Endodermal cell (in vitro differentiated cells): ENCODE measurements at places on chromosomes 13 and 19. TPM values are rescaled to one million over a fixed set of nuclear protein-coding genes. Genes with fewer than 3 reads are reported as not detected.

The ZNF579 gene
- total RNA-seq: 26.3 and 27.5 TPM in 2 replicates

The TMEM59L gene
- total RNA-seq: 6.4 to 7.2 TPM (median 7.0 TPM) in 3 replicates

DNA sequence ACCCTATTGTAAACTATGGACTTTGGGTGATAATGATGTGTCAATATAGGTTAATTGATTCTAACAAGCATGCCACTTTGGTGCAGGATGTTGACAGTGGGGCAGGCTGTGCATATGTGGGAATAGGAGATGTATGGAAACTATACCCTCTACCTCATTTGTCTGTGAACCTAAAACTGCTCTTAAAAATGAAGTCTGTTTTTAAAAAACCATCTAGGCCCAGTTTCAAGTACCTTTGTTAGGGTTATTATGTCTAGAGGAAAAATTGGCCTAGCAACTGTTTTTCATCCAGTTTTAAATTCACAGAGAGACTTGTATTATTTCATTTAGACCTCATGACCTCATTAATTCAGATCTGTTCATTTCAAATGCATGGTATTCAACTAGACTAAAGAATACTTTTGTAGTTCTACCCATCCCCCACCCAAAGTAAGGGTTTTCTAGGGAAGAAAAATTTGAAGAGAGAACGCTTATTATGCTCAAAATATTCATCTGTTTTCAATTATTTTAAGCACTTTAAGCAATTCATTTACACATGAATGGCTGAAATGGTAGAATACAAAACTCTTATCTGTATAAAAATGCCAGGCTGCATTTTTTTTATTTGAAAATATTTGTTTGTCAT is 1781.9 kb upstream of the MIR17HG start:
- H3K27ac ChIP-seq: peak overlapping the region; percentile 41
- no peak overlapping the region for H3K4me3 ChIP-seq
- H3K4me1 ChIP-seq: no peaks in the 10 kb centered on the region
- DNase-seq: no peak

GRCh38 chr19:19672816-19673215 is 4.2 kb downstream of the ZNF101 start:
- DNase-seq: no peak
- H3K27me3 ChIP-seq: no peaks in the 10 kb centered on the region
- H3K4me3 ChIP-seq: peak overlapping the region; percentile 40
- no peak overlapping the region for H3K27ac ChIP-seq

The SCGB2B2 gene
- 0.11 and 0.75 TPM in 2 replicates for total RNA-seq

DNA sequence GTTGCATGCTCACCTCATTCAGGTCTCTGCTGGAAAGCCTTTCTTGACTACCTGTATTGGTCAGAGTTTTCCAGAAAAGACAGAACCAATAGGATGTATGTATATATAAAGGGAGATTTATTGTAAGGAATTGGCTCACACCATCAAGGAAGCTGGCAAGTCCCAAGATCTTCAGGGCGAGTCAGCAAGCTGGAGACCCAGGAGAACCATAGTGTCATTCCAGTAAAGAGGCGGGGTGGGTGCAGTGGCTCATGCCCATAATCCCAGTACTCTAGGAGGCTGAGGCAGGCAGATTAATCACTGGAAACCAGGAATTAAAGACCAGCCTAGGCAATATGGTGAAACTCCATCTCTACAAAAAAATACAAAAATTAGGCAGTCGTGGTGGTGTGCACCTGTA is 30.4 kb upstream of the FARP1 start:
- no peak overlapping the region for H3K4me3 ChIP-seq
- H3K4me1 ChIP-seq: no peaks in the 10 kb centered on the region
- no peaks in the 10 kb centered on the region for H3K27me3 ChIP-seq
- H3K27ac ChIP-seq: no peak overlapping the region
- no peak for DNase-seq

DNA sequence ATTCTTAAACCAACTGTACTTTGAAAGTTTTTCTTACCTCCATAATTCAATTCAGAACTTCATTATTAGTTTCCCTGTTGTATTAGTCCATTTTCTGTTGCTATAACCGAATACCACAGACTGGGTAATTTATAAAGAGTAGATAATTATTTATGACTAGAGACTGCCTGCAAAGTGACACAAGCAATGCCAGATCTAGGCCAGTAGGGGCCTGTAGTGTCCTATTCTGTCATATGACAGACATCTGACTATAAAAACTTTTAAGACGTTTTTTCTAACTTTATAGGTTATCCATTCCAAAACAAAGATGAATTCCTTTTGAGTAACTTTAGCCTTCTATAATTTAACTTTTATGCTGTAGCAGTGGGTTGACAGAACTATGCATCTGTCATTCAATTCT is 2783.8 kb downstream of the PCDH9 start:
- DNase-seq: no peak
- no peaks in the 10 kb centered on the region for H3K27me3 ChIP-seq
- H3K27ac ChIP-seq: no peak overlapping the region
- H3K4me3 ChIP-seq: no peak overlapping the region
- H3K4me1 ChIP-seq: no peaks in the 10 kb centered on the region

DNA sequence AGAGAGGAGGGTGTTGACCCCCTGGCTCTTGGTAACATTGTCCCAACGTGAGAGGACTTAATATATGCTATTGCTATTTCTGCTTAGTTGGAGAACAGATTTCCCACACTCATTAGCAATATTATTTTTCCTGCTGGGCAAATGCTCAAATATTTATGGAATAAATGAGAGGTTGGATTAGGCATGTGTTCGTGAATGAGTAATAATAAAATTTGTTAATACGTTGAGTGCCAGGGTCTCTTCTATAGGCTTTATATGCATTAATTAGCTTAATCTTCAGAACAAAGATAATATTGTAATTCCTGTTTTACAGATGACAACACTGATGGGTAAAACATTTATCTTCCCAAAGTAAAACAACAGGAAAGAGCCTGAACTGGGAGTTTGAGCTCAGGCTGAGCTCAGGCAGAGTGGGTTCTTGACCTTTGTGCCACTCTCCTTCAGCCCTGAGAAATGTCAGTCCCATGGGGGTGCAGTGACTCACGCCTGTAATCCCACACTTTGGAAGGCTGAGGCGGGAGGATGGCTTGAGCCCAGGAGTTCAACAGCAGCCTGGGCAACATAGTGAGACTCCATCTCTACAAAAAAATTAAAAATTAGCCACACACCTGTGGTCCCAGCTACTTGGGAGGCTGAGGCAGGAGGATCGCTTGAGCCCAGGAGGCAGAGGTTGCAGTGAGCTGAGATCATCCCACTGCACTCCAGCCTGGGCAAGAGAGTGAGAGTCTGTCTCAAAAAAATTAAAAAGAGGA is 1.2 kb downstream of the ZNF233 start:
- H3K27me3 ChIP-seq: no peaks in the 10 kb centered on the region
- DNase-seq: no peak
- H3K36me3 ChIP-seq: peaks cover 3% of the 10 kb centered on the region

- peak; percentile 71 for DNase-seq
- no peaks in the 10 kb centered on the region for H3K36me3 ChIP-seq
- H3K27ac ChIP-seq: no peak overlapping the region
- no peak overlapping the region for H3K4me3 ChIP-seq
Observed at GRCh38 chr13:94988654-94989053, 276.3 kb upstream of the SOX21 start.

The FAM124A gene
- 31.4 to 52.5 TPM (median 49.7 TPM) in 3 replicates for total RNA-seq

DNA sequence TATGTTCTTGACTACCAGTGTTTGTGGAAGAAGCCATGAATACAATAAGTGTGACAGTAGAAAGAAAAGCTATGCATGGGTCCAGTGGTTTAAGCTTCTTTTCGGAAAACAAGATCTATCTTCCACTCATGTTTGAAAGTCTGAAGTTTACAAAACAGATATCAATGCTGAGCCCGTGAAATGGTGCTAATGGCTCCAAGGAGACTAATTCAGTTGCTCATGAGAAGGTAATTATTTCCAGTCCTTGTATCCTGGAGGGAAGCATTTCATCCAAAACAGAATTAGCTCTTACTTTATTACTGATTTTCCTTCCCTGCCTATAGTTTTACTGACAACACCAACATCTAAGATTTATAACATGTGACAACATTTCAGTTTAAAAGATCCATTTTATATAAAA is 1364.9 kb downstream of the PCDH9 start:
- no peak overlapping the region for H3K4me3 ChIP-seq
- H3K27me3 ChIP-seq: peaks cover 34% of the 10 kb centered on the region
- no peak for DNase-seq
- H3K4me1 ChIP-seq: peaks cover 2% of the 10 kb centered on the region

DNA sequence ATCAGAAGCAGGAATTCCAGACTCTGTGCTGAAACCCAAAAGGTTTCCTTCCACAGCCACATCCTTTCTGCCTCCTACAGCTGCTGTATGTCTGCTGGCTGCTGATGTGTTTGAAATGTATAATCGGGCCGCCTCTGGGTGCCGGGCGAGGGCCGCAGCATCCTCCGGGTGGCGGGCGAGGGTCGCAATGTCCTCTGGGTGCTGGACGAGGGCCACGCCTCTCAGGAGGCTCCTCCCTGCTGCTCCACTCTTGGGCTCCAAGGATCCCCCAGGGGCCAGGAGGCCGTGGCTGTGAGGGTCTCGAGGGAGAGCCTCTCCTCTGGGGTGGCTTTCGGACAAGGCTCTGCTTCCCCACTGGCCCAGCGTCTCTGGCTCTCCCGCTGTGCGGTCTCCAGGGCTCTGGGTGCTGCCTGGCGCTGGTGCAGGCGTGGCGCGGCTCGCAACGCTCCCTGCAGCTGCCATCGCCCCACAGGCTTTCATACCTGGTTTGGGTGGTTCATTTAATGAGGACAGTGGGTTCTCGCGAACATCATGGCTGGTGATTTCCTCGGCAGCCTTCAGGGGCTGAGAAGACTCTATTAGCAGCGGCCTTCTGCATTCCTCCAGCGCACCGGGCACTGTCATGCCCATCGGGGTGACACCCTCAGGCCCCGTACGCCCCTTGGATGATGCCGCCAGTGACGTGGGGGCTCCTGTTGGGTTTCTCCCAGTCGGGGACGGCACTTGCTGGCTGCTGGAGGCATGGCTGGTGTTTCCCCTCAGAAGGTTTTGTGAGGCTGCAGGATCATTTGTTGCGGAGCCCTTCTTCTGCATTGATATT is 41.8 kb upstream of the GRTP1 start:
- no peaks in the 10 kb centered on the region for H3K4me1 ChIP-seq
- no peaks in the 10 kb centered on the region for H3K27me3 ChIP-seq
- H3K27ac ChIP-seq: peak overlapping the region; percentile 57
- no peak overlapping the region for H3K4me3 ChIP-seq
- no peaks in the 10 kb centered on the region for H3K36me3 ChIP-seq

The POLD1 gene
- 106 TPM in 2 replicates for total RNA-seq

The CEACAM20 gene
- total RNA-seq: not detected in 2 replicates

GRCh38 chr13:68846663-68847062 is 1261.0 kb upstream of the ATXN8OS start:
- no peaks in the 10 kb centered on the region for H3K36me3 ChIP-seq
- H3K4me3 ChIP-seq: no peak overlapping the region
- no peaks in the 10 kb centered on the region for H3K4me1 ChIP-seq
- no peaks in the 10 kb centered on the region for H3K27me3 ChIP-seq
- no peak for DNase-seq

The SHD gene
- total RNA-seq: 5.8 to 6.6 TPM (median 6.6 TPM) in 3 replicates

- no peaks in the 10 kb centered on the region for H3K4me1 ChIP-seq
- H3K27me3 ChIP-seq: no peaks in the 10 kb centered on the region
- H3K4me3 ChIP-seq: no peak overlapping the region
- H3K27ac ChIP-seq: no peak overlapping the region
- DNase-seq: no peak
Observed at GRCh38 chr19:16791942-16792341, 37.3 kb upstream of the SIN3B start.

GRCh38 chr19:56103027-56103614 is 18.0 kb downstream of the ZNF787 start:
- no peak for DNase-seq
- H3K27me3 ChIP-seq: no peaks in the 10 kb centered on the region
- no peaks in the 10 kb centered on the region for H3K4me1 ChIP-seq
- H3K27ac ChIP-seq: no peak overlapping the region
- H3K4me3 ChIP-seq: no peak overlapping the region
- peaks cover 12% of the 10 kb centered on the region for H3K36me3 ChIP-seq

The PRODH2 gene
- total RNA-seq: 1.2 to 1.6 TPM (median 1.5 TPM) in 3 replicates

- H3K4me1 ChIP-seq: no peaks in the 10 kb centered on the region
- H3K4me3 ChIP-seq: no peak overlapping the region
- peaks cover 87% of the 10 kb centered on the region for H3K36me3 ChIP-seq
- no peak overlapping the region for H3K27ac ChIP-seq
Observed at GRCh38 chr19:35013041-35013819, 13.1 kb downstream of the GRAMD1A start.

DNA sequence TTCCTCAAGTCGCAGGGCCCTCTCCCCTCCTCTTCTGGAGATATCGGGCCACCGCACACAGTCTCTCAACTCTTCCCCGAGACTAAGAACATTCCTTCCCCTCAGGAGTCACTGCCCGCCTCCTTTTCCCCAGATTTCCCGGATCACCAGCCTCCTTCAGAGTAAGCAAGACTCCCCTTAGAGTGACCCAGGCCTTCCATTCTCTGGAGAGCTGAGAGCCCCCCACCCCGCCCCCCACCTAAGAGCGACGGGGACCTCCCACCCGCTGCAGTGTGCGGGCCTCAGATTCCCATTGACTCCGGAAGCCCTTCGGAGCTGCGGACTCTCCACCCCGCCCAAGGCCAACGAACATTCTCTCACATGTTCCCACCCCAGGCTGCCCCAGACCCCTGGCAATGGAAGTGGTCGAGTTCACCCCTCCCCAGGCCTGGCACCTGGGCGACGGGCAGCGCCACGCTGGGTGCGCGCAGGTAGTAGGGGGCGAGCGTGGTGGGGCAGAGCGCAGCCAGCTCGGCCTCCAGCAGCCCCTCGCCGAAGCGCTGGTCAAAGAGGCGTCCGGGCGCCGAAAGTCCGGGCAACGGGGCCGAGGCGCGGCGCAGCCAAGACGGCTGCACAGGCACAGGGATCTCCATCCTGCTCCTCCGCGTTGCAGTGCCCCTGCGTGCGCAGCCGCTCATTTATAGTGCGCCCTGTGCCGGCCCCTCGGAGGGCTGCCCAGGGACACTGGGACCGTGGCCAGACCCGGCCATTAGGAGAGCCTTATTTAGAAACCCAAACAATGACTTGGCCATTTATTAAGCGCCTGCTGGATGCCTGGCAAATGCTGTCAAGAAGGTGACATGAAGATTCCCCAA is at the start of gene HSPB6:
HSPB6 (minus strand) TSS at position 653 of the 854 bp plus-strand sequence; CDS start at position 632, 21 bp downstream.
- H3K36me3 ChIP-seq: peaks cover 18% of the 10 kb centered on the region
- H3K4me1 ChIP-seq: no peaks in the 10 kb centered on the region
- peak within 1 kb of the TSS; percentile 69 for H3K27ac ChIP-seq
- H3K27me3 ChIP-seq: peaks cover 7% of the 10 kb centered on the region
- peak within 1 kb of the TSS; percentile 100 for H3K4me3 ChIP-seq
- DNase-seq: peak; percentile 76

The WDR62 gene
- total RNA-seq: 9.2 to 35.9 TPM (median 34.4 TPM) in 3 replicates

DNA sequence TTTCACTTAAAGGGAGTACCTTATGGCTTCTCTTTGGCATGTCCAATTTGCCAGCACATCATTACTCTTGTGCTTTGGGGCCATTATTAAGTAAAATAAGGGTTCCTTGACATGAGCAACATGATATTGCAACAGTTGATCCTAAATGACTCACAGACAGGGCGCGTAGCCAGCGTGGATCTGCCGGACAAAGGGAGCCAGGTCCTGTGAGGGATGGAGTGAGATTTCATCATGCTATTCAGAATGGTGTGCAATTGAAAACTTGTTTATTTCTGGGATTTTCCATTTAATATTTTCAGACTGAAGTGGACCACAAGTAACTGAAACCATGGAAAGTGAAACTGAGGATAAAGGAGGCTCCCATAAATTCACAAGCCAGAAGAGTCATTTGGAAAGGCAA is 48.6 kb upstream of the WASF3 start:
- H3K4me3 ChIP-seq: no peak overlapping the region
- H3K27ac ChIP-seq: no peak overlapping the region
- DNase-seq: no peak
- no peaks in the 10 kb centered on the region for H3K27me3 ChIP-seq
- H3K36me3 ChIP-seq: no peaks in the 10 kb centered on the region
- no peaks in the 10 kb centered on the region for H3K4me1 ChIP-seq
